ENCODE measurements at places on chromosomes 3 and 15.

GRCh38 chr3:32097768-32098167 lies 8.7 kb upstream of the GPD1L start:
- DNase-seq: no peak

- no peak for DNase-seq
These were observed 27.0 kb upstream of the MFGE8 start for GRCh38 chr15:88940110-88940675.

DNA sequence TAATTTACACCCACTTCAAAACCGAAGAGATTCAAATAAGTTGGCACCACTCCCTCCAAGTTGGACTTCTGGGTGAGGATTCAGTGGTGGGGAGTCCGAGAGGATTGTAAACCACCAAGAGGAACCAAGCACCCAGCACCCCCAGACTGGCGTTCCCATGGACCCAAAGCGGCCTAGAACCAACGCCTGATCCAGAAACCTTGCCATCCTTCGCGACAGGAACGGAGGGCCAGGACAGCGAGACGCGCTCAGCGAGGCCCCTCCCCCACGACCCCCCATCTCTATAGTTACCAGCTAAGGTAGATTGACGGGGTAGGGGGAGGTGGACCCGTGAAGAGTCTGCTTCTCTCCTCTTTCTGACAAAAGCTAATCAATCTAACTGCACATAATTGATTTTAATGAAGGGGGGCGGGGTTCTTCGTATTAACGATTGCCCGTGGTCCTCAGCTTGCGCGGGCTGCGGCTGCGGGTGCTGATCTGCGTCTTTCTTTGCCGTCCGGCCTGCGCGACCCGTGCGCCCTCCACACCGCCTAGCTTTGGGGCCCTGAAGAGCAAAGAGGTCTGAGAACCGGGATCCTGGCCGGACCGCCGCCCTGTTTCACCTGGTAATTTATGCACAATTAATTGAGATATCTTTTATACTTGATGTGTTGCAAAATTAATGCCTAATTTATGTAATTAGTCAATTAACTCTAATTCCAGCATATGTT lies 10.9 kb upstream of the FOXB1 start:
- no peak for DNase-seq

GRCh38 chr15:42704492-42704926 lies 32.4 kb downstream of the CDAN1 start:
- peak; percentile 36 for DNase-seq

DNA sequence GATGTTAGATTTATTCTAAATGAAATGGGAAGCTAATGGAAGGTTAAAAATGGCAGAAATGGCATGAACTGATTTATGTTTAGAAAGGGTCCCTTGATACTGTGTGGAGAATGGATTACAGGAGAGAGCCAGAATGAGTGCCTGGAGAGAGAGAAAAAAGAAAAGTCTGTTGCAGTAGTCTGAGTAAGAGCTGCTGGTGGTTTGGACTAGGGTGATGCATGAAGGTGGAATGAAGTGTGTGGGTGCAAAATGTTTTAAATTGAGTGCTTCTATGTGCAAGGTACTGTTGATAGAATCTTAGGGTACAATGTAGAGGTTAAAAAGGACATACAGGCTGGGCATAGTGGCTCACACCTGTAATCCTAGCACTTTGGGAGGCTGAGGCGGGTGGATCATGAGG lies 11.4 kb upstream of the MGA start:
- no peak for DNase-seq

DNA sequence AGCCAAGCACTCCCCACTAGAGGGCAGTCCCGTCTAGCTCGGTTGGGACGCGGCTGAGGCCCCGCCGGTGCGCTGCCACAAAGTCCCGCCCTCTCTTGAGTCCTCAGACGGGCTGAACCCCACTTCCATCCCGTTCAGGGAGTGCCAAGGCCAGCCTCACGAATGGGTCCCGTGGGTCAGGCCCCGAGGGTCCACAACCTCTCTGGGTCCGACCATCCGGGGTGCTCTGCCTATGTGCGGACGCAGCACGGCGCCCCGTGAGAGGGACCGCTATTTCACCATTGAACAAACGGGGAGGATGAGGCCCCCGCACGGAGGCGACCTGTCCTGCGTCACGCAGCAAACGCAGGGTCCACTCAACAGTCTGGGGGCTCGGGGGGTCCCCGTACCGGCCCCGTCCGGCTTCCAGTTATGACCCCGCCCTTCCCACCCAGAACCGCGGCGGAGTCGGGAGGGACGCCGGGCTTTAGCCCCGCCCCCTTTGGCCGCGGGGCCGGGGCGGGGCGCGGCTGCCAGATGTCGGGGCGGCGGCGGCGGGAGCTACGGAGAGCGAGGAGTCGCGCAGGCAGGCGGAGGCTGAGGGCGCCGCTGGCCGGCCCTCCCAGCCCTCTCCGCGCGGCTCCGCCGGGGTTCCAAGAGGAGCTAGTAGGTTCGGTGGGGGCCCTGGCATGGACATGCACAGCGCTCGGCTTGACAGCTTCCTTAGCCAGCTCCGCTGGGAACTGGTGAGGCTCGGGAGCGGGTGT lies at the start of gene INKA1:
TSS of gene INKA1 (plus strand) at position 543 of the 746 bp plus-strand sequence. CDS start at position 675, 132 bp downstream.
- peak; percentile 72 for DNase-seq

DNA sequence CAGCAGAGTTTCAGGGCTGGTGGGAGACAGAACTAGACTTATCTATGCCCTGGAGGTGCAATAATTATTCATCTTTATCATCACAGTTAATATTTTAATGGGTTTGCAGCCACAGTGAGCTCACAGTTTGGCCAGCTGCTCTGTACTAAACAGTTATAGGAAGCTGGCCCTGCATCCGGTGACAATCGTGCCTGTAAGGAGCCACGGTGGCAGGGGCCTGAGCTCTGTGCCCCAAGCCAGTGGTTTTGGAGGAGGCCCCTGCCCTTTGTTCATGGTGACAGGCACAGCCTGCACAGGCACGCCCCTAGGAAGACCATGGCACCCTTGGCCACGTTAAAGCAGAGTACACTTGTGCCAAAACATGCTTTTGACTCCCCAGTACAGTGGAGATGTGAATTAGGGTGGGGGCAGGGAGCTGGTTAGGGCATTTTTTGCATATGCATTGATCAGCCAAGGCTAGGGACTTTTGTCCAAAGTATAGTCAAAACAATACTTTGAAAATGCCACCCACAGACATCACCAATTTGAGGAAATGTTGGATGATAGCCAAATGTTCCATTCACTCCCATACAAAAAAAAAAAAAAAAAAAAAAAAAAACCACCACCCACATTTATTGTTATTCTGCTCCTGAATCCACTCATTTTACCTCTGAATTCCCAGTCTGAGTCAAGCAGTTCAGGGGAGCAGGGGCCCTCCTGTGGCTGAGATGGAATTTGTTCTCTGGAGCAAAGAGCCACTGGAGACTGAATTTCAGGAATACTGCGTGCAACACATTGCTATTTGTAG lies 3.4 kb upstream of the RFTN1 start:
- DNase-seq: no peak

DNA sequence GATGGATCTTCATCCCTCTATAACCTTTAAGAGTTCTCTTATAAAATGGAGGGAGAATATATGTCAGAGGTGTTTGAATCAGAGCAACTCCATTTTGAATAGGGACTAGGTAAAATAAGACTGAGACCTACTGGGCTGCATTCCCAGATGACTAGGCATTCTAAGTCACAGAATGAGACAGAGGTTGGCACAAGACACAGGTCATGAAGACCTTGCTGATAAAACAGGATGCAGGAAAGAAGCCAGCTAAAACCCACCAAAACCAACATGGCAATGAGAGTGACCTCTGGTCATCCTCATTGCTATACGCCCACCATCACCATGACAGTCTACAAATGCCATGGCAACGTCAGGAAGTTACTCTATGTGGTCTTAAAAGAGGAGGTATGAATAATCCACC lies 211.0 kb downstream of the GBE1 start:
- no peak for DNase-seq

GRCh38 chr3:60893946-60894345 lies 357.3 kb downstream of the FHIT start:
- DNase-seq: no peak

GRCh38 chr3:110343945-110344344 lies 727.7 kb upstream of the NECTIN3 start:
- DNase-seq: no peak

- no peak for DNase-seq
These were observed 635 bp upstream of the RCN2 start for GRCh38 chr15:76930831-76931396.

DNA sequence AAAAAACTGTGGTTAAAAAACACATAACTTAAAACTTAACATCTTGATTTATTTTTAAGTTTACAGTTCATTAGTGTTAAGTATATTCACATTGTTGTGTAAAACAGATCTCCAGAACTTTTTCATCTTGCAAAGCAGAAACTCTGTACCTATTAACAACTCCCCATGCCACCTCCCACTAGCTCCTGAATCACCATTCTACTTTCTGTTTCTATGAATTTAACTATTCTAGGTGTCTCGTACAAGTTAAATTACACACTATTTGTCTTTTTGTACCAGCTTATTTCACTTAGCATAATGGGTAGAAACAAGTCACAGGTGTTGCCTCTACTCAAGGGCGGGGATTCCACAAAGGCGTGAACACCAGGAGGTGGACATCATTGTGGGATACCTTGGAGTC lies 43.2 kb downstream of the CRTC3 start:
- no peak for DNase-seq

DNA sequence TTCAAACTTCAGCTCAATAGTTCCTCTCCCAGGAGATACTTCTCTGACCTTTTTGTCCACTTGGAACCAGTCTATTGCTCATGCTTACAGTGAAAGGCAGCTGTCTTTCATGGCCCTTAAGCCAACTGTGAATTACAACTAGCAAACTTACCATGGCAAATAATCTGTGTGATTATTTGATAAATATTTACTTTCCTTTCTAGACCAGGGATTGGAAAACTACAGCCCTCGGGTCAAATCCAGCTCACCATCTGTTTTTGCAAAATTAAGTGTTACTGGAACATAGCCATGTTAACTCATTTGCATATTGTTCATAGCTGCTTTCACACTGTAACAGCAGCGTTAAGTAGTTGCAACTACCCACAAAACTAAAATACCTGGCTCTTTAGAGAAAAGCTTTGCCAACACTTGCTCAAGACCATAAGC lies 289.1 kb upstream of the MCTP2 start:
- DNase-seq: no peak

DNA sequence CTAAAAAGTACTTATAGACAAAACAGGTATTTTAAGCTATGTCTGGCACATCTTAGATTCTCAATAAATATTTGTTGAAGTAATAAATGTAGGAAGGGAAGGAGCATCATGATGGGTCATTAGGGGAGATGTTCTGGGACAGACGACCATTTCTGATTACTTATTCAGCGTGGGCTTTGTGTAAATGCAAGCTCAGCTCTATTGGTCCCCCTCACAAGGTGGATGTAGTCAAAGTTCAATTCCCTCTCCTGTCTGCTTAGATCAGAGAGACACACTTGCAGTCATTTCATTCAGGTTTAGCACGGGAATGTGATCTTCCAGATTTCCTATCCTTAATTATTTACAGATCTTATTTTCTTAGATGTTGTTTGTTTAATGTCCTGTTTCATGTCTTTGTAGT lies 7.5 kb downstream of the GAP43 start:
- DNase-seq: no peak

GRCh38 chr3:108031895-108032294 lies 58.9 kb downstream of the CD47 start:
- no peak for DNase-seq

GRCh38 chr15:82699726-82700125 lies 9.9 kb downstream of the AP3B2 start:
- no peak for DNase-seq

DNA sequence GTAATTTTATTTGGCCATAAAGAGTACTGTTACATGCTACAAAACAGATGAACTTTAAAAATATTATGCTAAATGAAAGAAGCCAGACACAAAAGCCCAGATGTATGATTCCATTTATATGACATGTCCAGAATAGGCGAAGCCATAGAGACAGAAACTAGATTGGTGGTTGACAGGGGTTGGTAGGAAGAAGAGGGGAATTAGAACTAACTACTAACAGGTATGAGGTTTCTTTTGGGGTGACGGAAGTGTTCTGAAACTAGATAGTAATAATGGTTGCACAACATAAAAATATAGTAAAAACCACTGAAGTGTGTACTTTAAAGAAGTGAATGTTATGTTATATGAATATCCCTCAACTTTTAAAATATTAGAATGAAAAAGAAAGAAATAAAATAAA lies 66.1 kb downstream of the GBE1 start:
- DNase-seq: no peak

DNA sequence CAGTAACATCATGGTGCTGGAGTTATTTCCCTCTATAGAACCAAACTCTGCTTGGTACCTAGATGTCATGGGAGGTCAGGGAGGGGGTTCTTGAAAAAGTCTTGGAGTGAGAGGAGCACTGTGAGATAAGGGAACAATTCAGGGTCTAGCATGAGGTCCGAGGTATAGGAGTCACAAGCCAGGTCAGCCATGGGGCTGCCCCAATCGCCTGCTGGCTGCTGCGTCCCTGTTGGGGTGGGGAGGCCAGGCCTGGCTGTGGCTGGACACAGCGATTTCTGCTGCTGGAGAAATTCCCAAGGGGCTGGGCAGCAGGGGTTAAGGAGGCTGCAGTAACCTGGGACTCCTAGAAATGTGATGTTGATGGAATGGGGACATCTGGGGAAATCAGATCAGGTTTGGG lies 44.9 kb downstream of the SUSD5 start:
- no peak for DNase-seq

GRCh38 chr3:53860196-53860595 lies 13.8 kb downstream of the IL17RB start:
- DNase-seq: no peak

DNA sequence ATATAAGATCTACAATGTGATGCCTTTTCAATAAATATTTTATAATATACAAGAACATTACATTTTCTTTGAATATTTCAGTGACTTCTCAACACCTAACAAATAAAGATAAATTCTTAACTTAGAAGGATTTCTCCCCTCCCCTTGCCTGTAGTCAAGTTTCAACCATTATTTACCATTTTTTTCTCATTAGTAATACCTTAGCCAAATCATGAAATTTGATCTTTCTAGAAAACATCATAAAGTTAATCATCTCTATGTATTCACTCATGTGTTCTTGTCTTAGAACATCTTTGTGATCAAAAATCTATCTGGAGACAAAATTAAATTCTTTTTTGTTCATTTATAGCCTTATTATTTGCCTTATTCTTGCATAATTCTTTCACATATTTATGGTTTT lies 1201.8 kb upstream of the EPHA6 start:
- no peak for DNase-seq

- DNase-seq: no peak
These were observed 399.6 kb downstream of the TUSC7 start for GRCh38 chr3:117109178-117109577.

GRCh38 chr3:61780016-61780415 lies 218.6 kb downstream of the PTPRG start:
- no peak for DNase-seq

- no peak for DNase-seq
These were observed 505.6 kb upstream of the THBS1 start for GRCh38 chr15:39075311-39075710.

Measured in hypothalamus (tissue), 51 donors.